ENCODE measurements at places on chromosomes 2 and 18. TPM values are rescaled to one million over a fixed set of nuclear protein-coding genes. Genes with fewer than 3 reads are reported as not detected.

- DNase-seq: no peak
Observed at GRCh38 chr2:25349397-25349796, 7.7 kb upstream of the DNMT3A start.

DNA sequence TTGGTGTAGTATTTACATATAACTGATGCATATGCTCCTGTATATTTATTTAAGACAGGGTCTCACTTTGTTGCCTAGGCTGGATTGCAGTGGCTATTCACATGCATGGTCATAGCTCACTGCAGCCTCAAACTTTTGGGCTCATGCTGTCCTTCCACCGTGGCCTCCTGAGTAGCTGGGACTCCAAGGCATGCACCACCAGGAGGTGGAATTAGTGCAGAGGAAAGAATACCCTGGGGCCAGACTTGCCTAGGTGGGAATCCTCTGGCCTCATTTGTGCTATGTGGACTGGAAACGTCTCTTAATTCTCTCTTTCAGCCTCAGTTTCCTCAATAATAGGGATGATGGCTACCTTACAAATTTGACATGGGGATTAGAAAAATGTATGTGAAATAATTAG lies 2.3 kb downstream of the CEP192 start:
- no peak for DNase-seq

The SH3BP4 gene
- total RNA-seq: 6.2 TPM

The ZNF892 gene
- total RNA-seq: 5.3 TPM

DNA sequence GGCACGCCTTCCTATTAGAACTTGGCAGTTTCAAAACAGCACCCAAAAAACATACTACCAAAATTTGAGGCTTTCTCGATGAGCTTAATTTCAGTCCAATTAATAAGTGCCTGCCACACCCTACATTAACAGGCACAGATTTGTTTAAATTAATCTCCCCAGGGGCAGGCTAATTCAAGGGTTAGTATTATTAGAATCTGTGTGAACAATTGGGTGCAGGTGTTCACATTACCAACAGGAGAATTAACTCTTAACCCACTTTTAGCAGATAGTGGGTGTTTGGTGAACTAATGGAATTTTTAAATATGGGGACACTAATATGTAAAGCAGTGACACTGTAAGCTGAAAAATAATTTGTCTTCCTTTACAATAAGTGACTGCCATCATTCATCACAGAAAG lies 4.1 kb downstream of the MBD2 start:
- no peak for DNase-seq

DNA sequence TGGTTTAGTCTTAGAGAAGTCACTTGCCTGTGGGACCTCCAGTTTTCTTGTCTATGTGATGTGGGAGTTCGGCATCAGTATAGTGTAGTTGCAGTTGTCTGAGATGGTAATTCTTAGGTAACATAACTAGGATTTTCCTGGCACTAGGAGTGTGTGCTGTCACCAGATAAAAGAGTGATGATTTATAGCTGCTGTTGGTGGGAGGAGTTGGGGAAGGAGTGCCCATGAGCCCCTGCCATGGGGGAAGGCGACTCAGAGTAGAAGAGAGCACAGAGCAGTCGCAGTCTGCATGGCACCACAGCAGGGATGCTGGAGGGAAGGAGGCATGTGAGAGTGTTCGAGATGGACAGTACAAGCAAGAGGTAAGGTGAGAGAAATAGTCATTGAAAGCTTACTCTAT lies 38.7 kb downstream of the ATP9B start:
- no peak for DNase-seq

The RAB17 gene
- 0.33 TPM for total RNA-seq

- DNase-seq: no peak
Observed at GRCh38 chr2:235283246-235283645, 210.6 kb upstream of the AGAP1 start.

The MAB21L4 gene
- 1.1 TPM for total RNA-seq

DNA sequence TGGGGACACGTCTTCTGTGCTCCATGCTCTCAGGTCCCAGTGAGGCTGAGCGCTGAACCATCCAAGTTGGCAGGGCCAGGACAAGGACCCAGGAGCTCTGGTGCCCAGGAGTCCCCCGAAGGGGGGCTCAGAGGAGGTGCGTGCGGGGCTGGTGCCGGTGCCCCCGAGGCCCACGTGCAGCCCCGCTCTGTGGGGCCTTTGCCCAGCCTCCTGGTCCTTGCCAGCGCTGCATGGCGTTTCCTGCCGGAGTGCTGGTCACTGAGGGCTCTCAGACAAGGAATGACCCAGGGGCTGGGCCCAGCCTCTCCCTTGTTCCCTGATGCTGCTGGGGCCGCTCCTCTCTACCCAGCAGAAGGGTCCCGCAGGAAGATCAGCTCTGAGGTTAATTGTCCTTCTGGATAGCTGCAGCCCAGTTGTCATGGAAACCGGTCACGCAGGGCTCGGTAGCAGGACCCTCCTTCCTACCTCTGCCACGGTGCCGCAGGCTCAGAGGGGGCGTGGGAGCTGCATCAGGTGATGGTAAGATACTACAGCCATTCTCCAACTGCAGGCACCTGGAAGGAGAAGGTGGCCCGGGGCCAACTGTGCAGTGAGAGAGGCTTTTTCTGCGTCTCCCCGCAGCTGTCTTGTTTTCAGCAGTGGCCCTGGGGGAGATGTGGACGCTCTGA lies 64.5 kb downstream of the RRM2 start:
- no peak for DNase-seq

- DNase-seq: no peak
Observed at GRCh38 chr18:13414521-13414920, 196.0 kb downstream of the LDLRAD4 start.

DNA sequence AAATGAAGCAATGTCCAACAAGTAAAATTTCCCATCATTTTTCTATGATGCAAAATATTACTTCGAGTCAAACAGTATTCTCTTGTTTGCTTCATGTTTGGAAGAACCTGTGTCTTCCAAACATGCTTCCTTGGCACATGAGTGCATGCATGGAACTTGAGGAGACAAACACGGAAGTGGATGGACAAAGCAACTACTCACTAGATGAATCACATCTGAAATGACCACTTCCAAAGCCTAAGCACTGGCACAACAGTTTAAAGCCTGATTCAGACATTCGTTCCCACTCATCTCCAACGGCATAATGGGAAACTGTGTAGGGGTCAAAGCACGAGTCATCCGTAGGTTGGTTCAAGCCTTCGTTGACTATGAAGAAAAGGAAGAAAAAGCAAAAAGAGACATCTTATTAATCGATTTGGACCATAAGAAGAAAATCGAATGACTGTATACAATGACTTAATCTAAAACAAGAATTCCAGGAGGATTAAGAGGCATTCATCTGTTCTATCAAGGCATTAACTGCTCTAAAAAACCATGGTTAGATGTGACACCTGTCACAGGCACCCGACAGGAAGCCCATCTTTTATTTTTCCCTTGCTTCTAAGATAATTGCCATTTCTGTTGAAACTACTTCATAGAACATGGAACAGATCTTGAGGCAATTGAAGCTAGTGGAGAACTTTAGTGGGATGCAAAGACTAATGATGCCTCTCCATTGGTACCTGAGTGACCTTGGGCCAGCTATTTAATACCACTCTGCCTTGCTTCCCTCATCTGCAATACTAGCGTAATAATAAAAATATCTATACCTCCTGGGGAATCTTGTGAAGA lies 56.0 kb downstream of the ATIC start:
- no peak for DNase-seq

The COLEC12 gene
- total RNA-seq: 5.6 TPM

The TMBIM1 gene
- 44.0 TPM for total RNA-seq

- DNase-seq: peak; percentile 27
Observed at GRCh38 chr2:86225581-86225980, 26.3 kb downstream of the MRPL35 start.

DNA sequence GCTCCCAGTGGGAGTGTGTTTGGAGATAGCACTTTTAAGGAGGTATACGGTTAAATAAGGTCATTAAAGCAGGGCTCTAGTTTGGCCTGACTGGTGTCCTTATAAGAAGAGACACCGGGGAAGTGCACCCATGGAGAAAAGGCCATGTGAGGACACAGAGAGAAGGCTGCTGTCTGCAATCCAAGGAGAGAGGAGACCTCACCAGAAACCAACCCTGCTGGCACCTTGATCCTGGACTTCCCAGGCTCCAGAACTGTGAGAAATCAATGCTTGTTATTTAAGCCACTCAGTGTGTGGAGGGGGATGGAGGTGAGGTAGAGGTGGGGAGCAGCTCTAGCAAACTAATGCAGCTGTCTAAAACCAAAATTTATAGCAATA lies 62.0 kb downstream of the RPL31 start:
- DNase-seq: no peak

The GAL3ST2 gene
- 0.09 TPM for total RNA-seq

GRCh38 chr2:103145739-103146138 lies 383.9 kb downstream of the TMEM182 start:
- DNase-seq: no peak

DNA sequence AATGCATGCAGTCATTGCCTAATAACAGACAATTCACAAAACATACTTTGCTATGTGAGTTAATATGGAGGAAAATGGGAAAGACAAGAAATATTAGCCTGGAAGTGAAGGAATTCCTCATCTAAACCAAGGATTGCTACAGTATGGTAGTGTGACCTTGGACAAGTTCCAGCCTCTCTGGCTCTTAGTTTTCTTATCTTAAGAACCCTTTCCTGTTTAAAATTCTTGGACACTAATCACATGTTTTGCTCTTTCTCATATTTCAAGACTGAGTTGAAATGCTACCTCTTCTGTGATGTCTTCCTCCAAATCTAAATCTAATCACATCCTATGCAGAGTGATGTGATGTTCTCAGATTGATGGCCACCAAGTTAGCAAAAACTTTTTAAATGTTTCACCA lies 20.8 kb upstream of the ADAM23 start:
- DNase-seq: no peak

- DNase-seq: no peak
Observed at GRCh38 chr2:208406474-208407451, at the start of gene PTH2R. Gene PTH2R, plus strand, starts transcription at chr2:208406792. Its CDS starts 252 bp downstream, at chr2:208407044.

Data from thymus (tissue), 14 donors.